LoVo (cell line): ENCODE measurements at places on chromosomes 12 and 14.

- no peak for DNase-seq
These were observed 36.1 kb upstream of the PTCSC3 start for GRCh38 chr14:36212577-36212976.

DNA sequence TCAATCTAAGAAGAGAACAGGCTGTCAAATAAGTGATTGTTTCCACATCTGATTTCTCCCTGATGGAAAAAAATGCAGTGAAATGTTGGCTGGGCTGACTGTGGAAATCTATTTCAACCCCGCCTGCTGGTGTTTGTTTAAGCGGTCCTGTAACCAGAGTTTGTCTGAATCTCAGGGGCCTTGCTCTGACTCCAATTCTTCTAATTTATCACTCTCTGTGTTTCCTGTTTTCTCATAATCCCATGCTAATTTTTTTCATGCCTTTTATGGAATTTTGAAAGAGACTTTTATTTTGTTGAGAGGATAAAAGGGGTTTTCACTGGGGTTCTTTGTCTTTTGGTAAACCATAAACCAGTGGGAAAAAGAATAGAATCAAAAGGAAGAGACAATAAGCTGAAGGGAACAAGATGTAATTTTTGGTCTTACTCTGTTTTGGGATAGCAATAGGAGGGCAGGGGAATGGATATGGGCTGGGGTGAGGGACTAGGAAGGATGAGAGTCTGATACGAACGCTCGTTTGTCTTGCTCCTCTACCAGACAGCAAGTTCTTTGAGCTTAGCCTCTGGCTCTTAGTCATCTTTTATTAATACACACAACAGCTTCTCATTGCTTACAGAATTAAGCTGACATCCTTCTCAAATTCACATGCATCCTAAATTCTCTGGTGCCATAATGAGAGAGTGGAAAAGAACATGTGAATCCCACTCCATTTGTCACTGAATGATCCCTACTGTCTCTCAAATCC is 8.0 kb upstream of the MGP start:
- no peak for DNase-seq

GRCh38 chr12:109776624-109777023 is 56.6 kb downstream of the TRPV4 start:
- no peak for DNase-seq

GRCh38 chr12:71266606-71267005 is 108.8 kb upstream of the TSPAN8 start:
- DNase-seq: no peak

DNA sequence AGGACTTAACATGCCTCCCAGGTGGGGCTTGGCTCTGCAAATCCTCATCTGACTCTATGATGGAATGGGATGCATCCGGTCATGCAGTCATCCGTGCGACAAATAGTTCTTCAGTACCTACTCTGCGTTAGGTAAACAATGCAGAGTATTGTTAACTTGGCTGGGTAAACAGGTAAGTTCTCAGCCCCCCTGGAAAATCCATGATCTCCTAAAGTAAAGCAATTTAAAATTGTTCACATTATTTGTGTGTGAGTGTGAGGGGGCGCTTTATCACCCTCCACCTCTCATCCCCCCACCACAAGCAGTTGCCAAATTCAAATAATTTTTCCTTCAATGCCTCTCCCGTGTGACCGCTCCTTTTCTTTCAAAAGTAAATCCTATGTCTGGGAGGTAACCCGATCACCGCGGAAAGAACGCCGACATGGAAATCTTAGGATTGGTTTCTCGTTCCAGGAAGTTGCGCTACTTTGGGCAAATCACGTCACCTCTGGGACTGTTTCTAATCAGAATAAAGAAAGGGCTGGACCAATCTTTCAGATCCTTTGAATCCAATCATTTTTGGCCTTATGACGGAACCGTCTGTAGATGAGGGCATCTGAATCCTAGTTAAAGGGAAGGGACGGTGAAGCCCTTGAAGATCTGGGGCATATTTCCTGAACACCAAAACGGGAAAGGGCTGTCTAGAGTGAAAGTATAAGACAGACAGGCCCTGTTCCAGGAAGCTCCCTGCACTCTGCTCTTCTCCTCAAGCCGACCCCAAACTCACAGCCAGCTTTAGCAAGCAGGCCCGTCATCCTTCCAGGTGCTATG is 44.0 kb upstream of the SINHCAF start:
- peak; percentile 30 for DNase-seq

DNA sequence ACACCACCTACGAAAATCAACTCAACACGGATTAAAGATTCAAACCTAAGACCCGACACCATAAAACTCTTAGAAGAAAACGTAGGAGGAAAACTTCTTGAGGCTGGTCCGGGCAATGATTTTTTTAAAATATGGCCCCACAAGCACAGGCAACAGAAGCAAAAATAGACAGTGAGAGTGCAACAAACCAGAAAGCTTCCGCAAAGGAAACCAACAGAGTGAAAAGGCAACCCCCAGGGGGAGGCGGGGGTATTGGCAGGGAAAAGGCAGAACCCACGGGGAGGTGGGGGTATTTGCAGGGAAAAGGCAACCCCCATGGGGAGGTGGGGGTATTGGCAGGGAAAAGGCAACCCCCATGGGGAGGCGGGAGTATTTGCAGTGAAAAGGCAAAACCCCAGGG is 20.5 kb upstream of the FBRSL1 start:
- DNase-seq: no peak

DNA sequence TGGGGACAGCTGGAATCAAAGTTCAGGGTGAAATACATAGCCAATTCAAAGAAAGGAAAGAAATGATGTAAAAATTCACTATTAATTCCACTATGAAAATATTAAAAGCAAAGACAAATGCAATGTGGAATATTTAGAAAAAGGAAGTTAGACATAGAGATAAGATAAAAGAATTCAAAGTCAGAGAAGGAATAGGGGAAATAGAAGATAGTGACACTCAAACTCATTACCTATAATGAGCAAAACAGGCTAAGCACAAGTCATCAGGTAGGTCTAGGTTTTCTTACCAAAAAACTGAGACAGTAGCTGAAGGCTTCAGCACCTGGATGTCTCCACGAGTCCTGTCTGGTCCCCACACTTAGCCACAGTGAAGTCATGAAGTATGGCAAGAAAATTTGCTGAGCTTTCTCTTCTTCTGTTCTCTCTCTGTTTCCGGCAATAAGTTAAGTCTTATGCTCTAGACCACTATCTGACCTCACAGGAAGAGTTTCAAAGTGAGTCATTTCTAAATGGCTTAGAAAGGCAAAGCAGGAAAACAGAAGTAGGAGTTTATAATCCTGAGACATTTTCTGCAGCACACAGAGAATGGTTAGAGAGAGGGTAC is at the start of gene C3AR1:
C3AR1 (minus strand) TSS at position 369 of the 604 bp plus-strand sequence. CDS start 6,174 bp downstream, outside the sequence.
- DNase-seq: no peak

DNA sequence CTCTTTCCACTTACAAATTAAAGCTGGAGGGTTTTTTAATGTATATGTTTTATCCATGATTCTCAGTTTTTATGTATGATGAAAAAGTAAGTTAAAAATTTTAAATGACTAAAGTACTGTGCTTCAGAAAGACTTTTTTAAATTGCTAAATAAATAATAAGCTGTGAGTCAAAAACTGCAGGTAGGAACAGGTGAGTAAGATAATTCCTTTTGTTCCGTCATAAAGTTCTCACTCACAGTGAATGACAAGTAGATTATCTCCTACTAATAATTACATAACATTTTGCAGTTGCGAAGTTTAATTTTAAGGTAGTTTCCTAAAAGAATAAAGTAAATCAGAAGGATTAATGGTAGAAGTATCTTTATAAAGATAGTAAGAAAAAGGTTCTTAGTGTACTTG is 78.0 kb downstream of the PRKCH start:
- no peak for DNase-seq
